ENCODE measurements at places on chromosomes 7 and 10.

GRCh38 chr7:95209276-95209675 is 115.1 kb downstream of the PON1 start:
- DNase-seq = no peak

- DNase-seq = no peak
Measured at GRCh38 chr10:102016416-102016815, 39.6 kb downstream of the ARMH3 start.

GRCh38 chr10:100614429-100615095 is 78.8 kb downstream of the HIF1AN start:
- no peak for DNase-seq

DNA sequence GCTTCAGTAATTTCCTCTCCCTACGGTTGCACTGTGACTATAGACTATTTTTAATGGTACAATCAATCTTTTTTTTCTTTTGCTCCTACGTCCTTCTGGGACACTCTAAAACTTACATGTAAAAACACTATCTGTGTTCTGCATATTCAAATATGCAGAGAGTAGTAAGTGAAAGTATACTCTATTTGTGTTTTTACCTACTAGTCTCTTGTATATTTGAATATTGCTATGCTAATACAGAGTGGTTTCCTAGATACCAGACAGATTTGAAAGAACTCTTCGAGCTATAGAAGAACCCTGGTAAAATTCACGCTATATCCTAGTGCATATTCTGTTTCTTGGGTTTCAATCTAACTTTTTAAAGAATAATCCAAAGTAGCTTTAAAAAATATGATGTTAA is 200.8 kb upstream of the LRRN3 start:
- DNase-seq = no peak

GRCh38 chr7:28277364-28277763 is 96.8 kb upstream of the JAZF1 start:
- no peak for DNase-seq

- no peak for DNase-seq
Measured at GRCh38 chr7:73342645-73343044, 14.7 kb downstream of the FKBP6 start.

DNA sequence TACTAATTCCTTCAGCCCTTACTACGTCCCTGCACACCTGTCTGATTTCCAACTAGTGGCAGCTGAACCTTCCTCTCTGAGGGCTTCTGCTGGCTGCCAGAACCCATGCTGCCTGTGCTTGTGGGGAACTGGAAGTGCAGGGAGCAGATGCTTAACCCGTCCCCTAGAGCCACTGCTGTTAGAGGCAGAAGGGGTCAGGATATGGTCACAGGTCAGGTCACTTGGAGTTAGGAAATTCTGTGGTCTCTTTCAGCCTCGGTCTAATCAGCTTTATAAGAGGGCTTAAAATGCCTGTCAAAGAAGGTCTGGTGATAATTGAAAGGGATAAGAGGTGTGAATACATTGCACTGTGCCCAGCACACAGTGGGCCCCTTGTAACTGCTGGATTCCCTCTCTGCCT is 82.0 kb downstream of the PLPP4 start:
- no peak for DNase-seq
